ENCODE measurements at places on chromosomes 12 and 14.
A peak's percentile ranks its signal among the peaks of the same experiment; 100 is the strongest.

GRCh38 chr14:23582906-23583760 is 4.5 kb upstream of the JPH4 start:
- no peak for DNase-seq

DNA sequence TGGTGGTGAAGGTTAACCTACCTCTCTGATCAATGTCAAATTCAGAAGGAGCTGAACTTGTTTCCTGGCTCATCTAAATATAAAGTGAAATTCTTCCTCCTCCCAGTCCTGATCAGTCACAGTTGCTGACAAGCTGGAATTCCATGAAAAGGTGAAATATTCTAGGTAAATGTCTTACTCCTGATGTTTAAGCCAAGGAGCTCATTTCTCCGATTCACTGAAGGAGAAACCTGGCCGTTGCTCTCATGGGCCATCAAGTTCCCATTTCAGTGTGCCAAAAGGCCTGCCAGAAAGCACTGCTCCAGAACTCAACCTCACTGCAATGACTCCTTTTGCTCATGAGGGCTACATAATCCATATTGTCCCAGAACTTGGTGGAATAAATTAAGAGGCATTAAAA is 707.5 kb downstream of the GALC start:
- DNase-seq: no peak

- no peak for DNase-seq
Measured at GRCh38 chr12:70823182-70823976, 97.2 kb downstream of the PTPRR start.

DNA sequence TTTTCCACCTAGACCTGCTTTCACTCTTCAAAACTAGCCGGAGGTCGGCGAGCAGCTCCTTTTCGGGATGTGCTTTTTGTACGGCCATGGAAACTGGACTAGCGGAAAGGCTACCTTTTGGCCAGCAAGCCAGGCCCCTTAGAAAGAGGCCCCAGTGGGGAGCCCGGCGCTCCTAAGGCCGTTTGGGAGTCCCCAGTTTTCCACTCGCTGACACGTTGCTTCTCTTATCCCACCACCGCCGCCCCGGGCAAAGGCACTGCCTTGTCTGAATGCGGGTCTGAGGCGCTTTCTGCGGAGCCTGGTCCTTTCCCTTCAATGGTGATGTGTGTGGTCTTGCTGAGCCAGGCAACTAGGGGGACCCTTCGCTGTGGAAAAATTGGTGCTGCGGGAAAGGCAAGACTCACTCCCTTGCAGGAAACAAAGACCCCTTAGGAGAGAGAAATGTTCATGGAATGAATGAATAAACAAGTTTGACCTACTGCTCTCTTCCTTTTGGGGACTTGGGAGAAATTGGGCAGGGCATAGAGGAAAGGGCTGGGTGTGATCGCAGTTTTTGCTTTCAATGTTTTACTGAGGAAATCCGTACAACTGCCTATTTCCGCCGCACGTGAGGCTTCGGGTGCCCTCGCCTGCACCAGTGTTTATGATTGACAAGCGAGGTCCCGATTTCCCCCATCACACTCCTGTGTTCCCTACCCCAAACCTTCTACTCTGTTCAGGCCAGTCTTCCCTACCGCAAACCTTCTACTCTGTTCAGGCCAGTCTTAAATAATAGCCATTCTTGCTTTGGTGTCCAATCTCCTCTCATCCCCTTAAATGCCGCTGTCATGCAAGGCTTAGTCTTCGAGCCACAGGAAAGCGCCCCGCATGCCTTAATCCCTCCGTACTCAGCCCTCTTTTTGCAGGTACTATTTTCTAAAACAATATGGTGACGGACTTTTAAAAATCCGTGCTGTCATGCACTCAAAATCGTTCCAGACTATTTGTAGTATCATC is 1.0 kb upstream of the SLC38A2 start:
- peak; percentile 62 for DNase-seq
